ENCODE measurements at places on chromosomes 1 and 21. TPM values are rescaled to one million over a fixed set of nuclear protein-coding genes. Genes with fewer than 3 reads are reported as not detected.

GRCh38 chr1:149844101-149844500 is 55.3 kb upstream of the BOLA1 start:
- peak overlapping the region; percentile 100 for H3K4me3 ChIP-seq
- H3K4me1 ChIP-seq: peaks cover 56% of the 10 kb centered on the region
- peaks cover 5% of the 10 kb centered on the region for H3K36me3 ChIP-seq
- DNase-seq: peak; percentile 61
- H3K27me3 ChIP-seq: no peaks in the 10 kb centered on the region

GRCh38 chr21:39159342-39160063 is 23.7 kb downstream of the PSMG1 start:
- no peak for DNase-seq
- peaks cover 2% of the 10 kb centered on the region for H3K27me3 ChIP-seq
- no peaks in the 10 kb centered on the region for H3K4me1 ChIP-seq
- no peaks in the 10 kb centered on the region for H3K36me3 ChIP-seq
- no peak overlapping the region for H3K4me3 ChIP-seq

DNA sequence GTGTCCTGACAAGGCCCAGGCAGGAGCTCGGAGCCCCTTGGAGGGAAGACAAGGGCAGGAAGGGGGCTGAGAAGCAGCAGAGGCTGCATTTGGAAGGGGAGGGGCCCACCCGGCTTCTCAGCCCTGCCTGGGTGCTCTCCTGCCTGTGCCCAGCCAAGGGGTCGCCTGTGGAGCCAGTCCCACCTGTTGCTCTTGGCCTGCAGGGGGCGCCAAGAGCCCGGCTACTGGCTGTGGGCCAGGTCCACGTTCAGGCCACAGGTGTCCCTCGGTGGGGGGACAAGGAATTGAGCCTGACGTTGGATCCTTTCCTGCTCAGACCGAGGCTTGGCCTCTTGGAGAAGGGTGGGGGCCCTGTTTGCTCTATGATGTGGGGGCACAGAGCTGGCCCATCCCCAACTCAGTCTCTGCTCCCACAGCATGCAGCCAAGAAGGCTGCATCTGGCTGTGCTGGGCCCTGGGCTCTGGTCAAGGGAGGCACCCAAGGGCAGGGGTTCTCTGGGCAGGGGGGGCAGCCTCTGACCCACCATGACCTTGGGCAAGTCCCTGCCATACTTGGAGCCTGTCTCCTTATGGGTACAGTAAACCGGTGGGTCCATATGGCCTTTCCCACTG is 10.9 kb downstream of the WNT4 start:
- H3K27me3 ChIP-seq: no peaks in the 10 kb centered on the region
- no peak overlapping the region for H3K4me3 ChIP-seq
- H3K4me1 ChIP-seq: no peaks in the 10 kb centered on the region
- no peaks in the 10 kb centered on the region for H3K36me3 ChIP-seq

- H3K27ac ChIP-seq: no peak overlapping the region
- peaks cover 36% of the 10 kb centered on the region for H3K36me3 ChIP-seq
- H3K4me1 ChIP-seq: peaks cover 3% of the 10 kb centered on the region
- H3K27me3 ChIP-seq: no peaks in the 10 kb centered on the region
Observed at GRCh38 chr1:3779912-3780416, 7.4 kb downstream of the SMIM1 start.

- no peak overlapping the region for H3K27ac ChIP-seq
- no peaks in the 10 kb centered on the region for H3K27me3 ChIP-seq
- H3K4me1 ChIP-seq: peaks cover 6% of the 10 kb centered on the region
- DNase-seq: no peak
- H3K4me3 ChIP-seq: no peak overlapping the region
Observed at GRCh38 chr1:54273092-54273794, 73.3 kb downstream of the MRPL37 start.

GRCh38 chr1:239428120-239428710 is 41.8 kb downstream of the CHRM3 start:
- no peaks in the 10 kb centered on the region for H3K4me1 ChIP-seq
- no peak overlapping the region for H3K4me3 ChIP-seq
- H3K27me3 ChIP-seq: no peaks in the 10 kb centered on the region
- no peak for DNase-seq
- H3K36me3 ChIP-seq: no peaks in the 10 kb centered on the region

GRCh38 chr1:226495716-226496115 is 52.8 kb upstream of the STUM start:
- H3K4me3 ChIP-seq: no peak overlapping the region
- H3K36me3 ChIP-seq: no peaks in the 10 kb centered on the region
- no peak overlapping the region for H3K27ac ChIP-seq
- H3K4me1 ChIP-seq: no peaks in the 10 kb centered on the region

GRCh38 chr1:32899586-32900296 is 1.4 kb downstream of the TMEM54 start:
- no peak overlapping the region for H3K4me3 ChIP-seq
- peaks cover 10% of the 10 kb centered on the region for H3K4me1 ChIP-seq
- no peaks in the 10 kb centered on the region for H3K36me3 ChIP-seq
- DNase-seq: no peak

DNA sequence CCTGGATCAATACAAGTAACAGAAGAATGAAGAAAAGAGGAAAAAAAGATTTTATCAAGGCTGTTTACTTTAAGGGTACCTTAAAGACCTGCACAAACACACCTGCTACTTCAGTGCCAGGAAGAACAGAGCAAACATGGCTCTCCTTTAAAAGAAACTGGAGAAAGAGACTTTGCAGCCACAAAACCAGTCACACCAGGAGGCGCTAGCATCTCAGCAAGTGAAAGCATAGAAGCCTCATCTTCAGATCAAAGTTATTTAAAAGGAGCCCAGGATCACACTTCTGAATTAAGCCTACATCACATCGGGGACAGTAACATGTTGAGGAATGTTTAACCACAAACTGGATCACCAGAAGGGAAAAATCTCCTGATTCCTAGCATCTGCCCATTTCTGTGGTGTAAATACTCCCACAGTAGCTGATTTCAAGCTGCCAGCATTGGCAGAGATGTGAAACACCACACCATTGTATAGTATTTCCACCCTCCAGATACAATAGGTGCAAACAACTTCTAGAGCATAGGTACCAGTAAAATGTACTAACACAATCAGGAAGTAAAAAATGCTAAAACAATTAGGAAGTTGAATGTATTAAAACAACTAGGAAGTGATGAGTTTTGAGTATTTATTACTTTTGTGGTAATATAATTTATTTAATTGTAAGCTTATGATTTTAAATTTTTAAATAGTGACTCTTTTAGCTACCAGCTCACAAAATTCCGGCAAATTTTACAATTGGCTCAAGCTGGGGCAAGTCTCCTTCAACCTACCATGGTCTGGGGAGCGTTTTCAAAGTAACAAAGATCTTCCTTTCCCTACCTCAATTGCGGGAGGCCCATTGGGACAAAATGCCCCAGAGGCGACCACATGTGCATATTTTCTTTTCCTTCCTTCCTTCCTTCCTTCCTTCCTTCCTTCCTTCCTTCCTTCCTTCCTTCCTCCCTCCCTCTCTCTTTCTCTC is 105.3 kb upstream of the CLDN14 start:
- H3K27me3 ChIP-seq: no peaks in the 10 kb centered on the region
- H3K4me1 ChIP-seq: no peaks in the 10 kb centered on the region
- H3K36me3 ChIP-seq: no peaks in the 10 kb centered on the region
- H3K4me3 ChIP-seq: no peak overlapping the region
- no peak for DNase-seq

DNA sequence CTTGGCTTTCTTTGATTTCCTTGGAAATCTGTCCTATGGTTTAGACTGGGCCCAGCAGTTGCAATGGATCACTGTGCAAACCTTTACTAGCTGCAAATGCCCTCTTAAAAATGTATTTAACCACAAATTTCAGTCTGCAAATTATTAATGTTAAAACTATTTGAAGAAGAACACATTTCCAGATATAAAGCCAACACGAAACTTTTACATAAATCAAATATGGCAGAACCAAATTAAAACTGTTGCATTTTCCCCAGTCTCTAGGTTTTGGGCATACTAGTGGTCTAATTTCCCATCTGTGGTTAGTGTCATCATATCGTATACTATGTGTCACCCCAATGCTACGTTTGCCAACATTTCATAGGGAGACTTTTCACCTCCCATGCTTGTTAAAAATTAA is 52.3 kb downstream of the HMCN1 start:
- no peak overlapping the region for H3K27ac ChIP-seq
- H3K4me1 ChIP-seq: no peaks in the 10 kb centered on the region
- no peaks in the 10 kb centered on the region for H3K27me3 ChIP-seq
- no peak overlapping the region for H3K4me3 ChIP-seq
- no peaks in the 10 kb centered on the region for H3K36me3 ChIP-seq
- DNase-seq: no peak

DNA sequence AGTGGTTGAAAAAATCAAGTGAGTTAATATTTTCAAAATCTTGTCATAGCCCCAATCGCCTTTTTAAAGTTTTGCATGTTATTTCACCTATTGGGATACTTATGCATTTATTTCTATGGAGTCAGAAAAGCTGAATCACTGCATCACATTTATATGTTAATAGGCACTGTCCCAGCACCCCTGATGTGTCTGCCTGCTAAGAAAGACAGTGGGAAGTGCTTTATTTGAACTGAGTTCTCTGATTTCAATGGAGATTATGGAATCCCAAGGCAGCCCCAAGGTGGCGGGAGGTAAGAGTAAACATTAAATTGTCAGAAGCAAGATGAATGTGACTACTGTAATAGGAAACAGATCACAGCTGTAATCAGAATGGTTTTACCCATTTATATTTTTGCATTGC is 2225.7 kb downstream of the NCAM2 start:
- no peak overlapping the region for H3K4me3 ChIP-seq
- H3K36me3 ChIP-seq: no peaks in the 10 kb centered on the region
- H3K4me1 ChIP-seq: no peaks in the 10 kb centered on the region
- no peaks in the 10 kb centered on the region for H3K27me3 ChIP-seq

- H3K4me3 ChIP-seq: no peak overlapping the region
- no peak overlapping the region for H3K27ac ChIP-seq
- no peaks in the 10 kb centered on the region for H3K36me3 ChIP-seq
- no peak for DNase-seq
- H3K27me3 ChIP-seq: no peaks in the 10 kb centered on the region
Observed at GRCh38 chr1:206797534-206798383, 25.5 kb upstream of the IL10 start.

DNA sequence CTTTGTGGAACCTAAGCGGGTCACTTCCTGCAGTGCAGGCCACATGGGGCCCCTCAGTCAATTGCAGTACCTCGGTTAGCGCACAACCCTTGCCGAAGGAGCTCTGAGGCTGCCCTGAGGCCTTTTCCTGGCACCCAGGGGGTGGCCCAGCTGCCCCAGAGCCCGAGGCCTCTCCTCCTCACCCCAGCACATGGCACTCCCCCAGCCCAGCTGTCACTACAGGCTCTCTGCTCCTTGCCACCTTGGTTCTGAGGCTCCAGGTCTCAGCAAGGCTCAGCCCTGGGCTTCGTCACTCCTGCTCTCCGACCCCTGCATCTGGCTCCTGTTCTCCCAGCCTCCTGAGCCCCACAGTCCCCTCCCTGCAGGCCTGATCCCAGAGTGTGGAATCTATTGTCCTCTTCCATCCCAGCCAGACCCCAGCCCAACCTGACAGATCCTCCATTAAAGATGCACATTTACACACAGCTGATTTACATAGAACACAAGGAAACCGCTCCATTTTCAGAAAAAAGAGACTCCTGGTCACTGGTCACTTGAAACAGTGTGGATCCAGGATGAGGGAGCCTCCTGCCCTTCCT is 192.8 kb upstream of the POU3F1 start:
- no peak overlapping the region for H3K27ac ChIP-seq
- H3K4me1 ChIP-seq: no peaks in the 10 kb centered on the region
- H3K27me3 ChIP-seq: no peaks in the 10 kb centered on the region
- no peak for DNase-seq
- no peak overlapping the region for H3K4me3 ChIP-seq
- H3K36me3 ChIP-seq: no peaks in the 10 kb centered on the region

GRCh38 chr1:156310962-156311361 is 11.9 kb upstream of the VHLL start:
- no peaks in the 10 kb centered on the region for H3K4me1 ChIP-seq
- no peak overlapping the region for H3K4me3 ChIP-seq
- no peaks in the 10 kb centered on the region for H3K27me3 ChIP-seq
- no peak for DNase-seq
- H3K27ac ChIP-seq: no peak overlapping the region

- H3K36me3 ChIP-seq: peaks cover 15% of the 10 kb centered on the region
- peaks cover 23% of the 10 kb centered on the region for H3K4me1 ChIP-seq
- DNase-seq: peak; percentile 89
- H3K4me3 ChIP-seq: peak within 1 kb of the TSS; percentile 89
- H3K27me3 ChIP-seq: peaks cover 5% of the 10 kb centered on the region
- H3K27ac ChIP-seq: peak within 1 kb of the TSS; percentile 96
Observed at GRCh38 chr1:20507564-20508410, at the start of gene MUL1. MUL1 (minus strand) TSS chr1:20508151; CDS start chr1:20508024, 127 bp downstream.

GRCh38 chr1:74964508-74965102 is 169.6 kb upstream of the LHX8 start:
- DNase-seq: no peak
- no peaks in the 10 kb centered on the region for H3K4me1 ChIP-seq
- no peak overlapping the region for H3K27ac ChIP-seq

DNA sequence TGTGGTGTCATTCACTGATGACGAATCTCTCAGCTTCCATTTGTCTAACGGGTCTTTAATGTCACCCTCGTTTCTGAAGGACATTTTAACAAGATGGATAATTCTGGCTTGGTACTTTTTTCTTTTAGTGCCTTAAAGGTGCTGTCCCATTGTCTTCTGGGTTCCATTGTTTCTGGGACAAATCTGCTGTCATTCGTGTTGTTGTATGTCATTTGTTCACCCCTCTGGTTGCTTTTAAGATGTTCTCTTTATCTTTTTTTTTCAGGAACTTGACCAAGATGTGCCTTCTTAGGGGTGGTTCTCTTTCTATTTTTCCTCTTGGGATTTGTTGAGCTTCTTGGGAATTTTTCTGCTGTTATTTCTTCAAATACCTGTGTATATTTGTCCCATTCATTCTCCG is 14.0 kb upstream of the MMEL1 start:
- no peaks in the 10 kb centered on the region for H3K36me3 ChIP-seq
- peaks cover 15% of the 10 kb centered on the region for H3K4me1 ChIP-seq
- DNase-seq: no peak
- H3K4me3 ChIP-seq: no peak overlapping the region
- no peak overlapping the region for H3K27ac ChIP-seq

GRCh38 chr1:172391976-172392375 is 28.5 kb upstream of the C1orf105 start:
- no peak for DNase-seq
- H3K27ac ChIP-seq: no peak overlapping the region
- no peak overlapping the region for H3K4me3 ChIP-seq
- H3K36me3 ChIP-seq: no peaks in the 10 kb centered on the region

- no peaks in the 10 kb centered on the region for H3K27me3 ChIP-seq
- peaks cover 56% of the 10 kb centered on the region for H3K4me1 ChIP-seq
- no peaks in the 10 kb centered on the region for H3K36me3 ChIP-seq
- DNase-seq: peak; percentile 31
Observed at GRCh38 chr1:58942759-58943191, 158.9 kb upstream of the JUN start.

- no peak overlapping the region for H3K27ac ChIP-seq
- no peak overlapping the region for H3K4me3 ChIP-seq
- H3K4me1 ChIP-seq: peaks cover 11% of the 10 kb centered on the region
- H3K27me3 ChIP-seq: no peaks in the 10 kb centered on the region
- peaks cover 55% of the 10 kb centered on the region for H3K36me3 ChIP-seq
Observed at GRCh38 chr1:13771745-13772144, 71.8 kb downstream of the PRDM2 start.

The SH2D2A gene
- 31.5 TPM for polyA plus RNA-seq

The POU3F1 gene
- 0.49 TPM for polyA plus RNA-seq

The TFF3 gene
- not detected for polyA plus RNA-seq

The APCS gene
- polyA plus RNA-seq: not detected

The DMRTA2 gene
- polyA plus RNA-seq: not detected

The C4BPA gene
- not detected for polyA plus RNA-seq

The SLC6A17 gene
- polyA plus RNA-seq: not detected

The IFNLR1 gene
- polyA plus RNA-seq: 1.4 TPM

The FMO5 gene
- polyA plus RNA-seq: 0.28 TPM

The FCRL2 gene
- polyA plus RNA-seq: not detected
